ENCODE measurements at places on chromosomes 1 and 21.
A peak's percentile ranks its signal among the peaks of the same experiment; 100 is the strongest.

GRCh38 chr1:156193488-156194299 lies at the start of gene SLC25A44:
Gene SLC25A44, plus strand, starts transcription at chr1:156194104. Its CDS starts 5,744 bp downstream, at chr1:156199848.
- DNase-seq = peak; percentile 99

GRCh38 chr1:46288485-46289133 lies 14.8 kb downstream of the LRRC41 start:
- DNase-seq = no peak

DNA sequence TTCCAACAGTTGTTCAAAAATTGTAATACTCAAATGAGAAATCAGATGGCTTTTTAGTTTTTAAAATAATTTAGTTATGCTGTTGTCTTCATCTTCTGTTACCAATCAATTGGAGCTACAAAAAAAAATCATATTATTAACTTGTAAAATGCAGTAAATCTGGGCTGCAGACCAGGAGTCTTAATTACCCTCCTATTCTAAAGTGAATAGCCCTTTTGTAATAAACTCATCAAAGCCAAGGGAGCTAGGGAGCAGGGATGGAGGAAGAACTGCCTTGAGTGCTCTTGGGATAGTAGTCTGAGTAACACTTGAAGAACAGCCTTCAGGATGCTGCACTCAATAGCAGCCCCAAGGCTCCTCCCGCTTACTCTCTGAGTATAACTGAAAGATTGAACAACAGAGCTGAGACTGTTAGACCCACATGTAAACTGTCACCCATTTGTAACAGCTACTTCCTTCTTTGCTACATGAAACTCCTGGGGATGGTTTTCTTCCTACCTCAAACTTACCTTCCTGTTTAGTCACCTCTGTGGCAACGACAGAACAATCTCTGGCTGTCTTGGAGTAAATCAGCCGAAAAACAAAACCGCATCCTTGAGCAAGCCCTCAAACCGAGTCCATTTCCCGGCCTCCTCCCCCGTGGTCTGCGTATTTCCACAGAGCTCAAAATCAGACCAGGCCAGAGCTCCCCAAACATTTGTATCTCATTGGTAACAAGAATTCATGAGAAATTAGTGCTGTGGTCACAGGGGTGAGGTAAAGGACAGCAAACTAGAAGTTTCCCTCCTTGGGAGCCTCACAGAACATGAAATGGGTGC lies 55.9 kb downstream of the CD58 start:
- peak; percentile 83 for DNase-seq

GRCh38 chr1:10170239-10170574 lies 40.2 kb upstream of the KIF1B start:
- peak; percentile 16 for DNase-seq

DNA sequence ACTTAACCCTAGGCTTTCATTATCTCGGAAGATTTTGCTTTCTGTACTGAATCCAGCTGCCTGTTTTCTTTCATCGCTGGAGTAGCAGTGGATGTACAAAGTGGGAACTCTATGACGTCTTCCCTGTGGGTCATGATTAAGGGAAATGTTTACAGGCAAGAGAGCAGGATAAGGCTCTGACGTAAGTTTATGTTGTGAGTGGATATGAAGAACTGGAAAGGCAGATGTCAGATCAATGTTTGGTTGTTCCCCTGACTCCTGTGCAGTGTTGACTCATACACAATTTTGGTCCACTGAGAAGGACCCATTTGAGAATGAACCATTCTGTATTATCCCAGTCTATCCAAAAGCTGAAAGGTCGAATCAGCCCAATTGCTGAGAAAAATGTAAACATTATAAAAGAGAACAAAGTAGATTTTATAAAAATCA lies 292.4 kb downstream of the GRIK1 start:
- DNase-seq = no peak

DNA sequence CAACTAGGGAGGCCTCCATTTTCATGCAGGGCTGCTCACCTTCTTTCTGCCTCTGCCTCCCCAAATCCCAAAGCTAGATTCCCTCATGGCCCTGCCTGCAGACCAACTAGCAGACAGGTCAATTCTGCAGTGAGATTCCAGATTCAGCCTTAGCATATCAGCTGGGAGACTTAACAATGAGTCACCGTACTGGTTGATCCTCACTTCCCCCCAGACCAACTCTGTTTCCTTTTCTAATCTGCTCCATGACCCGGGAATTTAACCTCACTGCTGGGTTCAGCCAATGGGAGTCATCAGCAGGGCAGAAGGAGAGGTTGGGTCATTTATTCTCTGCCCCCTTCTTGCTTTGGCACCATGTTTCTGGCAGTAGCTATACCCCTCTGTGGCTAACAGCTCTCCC lies 140.6 kb upstream of the GRIK3 start:
- no peak for DNase-seq

DNA sequence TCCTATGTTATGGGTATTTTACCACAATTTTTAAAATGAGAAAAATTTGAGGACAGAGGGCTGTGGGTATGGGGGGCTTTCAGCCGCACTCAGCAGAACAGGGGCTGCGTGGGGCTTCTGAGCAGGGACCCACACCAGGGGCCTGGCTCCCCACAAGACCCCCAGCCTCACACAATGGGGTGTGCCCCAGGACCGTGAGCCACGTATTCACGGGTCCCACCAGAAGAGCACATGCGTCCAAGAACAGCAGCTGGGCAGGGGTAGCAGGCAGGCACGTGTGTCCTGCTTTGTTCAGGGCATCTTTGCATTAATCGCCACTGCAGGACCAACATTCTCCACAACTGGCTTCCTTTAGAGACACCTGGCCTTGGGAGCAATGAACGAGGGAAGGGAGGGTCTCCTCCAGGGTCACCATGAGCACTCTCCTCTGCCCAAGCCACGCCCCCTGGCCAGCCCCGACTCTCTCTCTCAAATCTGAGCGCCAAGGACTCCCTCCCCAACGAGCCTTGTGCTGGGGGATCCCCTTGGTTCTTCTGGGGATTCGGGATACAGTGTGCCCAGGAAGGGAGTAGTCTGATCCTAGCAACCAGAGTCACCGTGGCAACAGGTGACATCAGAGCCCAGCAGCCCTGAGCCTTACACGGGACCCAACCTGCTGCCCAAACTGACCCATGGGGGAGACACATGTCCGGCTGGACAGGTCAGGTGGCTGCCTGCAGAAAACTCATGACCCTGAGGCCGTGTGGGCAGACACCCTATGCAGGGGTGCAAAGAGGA lies 7.4 kb upstream of the ARF1 start:
- DNase-seq = peak; percentile 54

DNA sequence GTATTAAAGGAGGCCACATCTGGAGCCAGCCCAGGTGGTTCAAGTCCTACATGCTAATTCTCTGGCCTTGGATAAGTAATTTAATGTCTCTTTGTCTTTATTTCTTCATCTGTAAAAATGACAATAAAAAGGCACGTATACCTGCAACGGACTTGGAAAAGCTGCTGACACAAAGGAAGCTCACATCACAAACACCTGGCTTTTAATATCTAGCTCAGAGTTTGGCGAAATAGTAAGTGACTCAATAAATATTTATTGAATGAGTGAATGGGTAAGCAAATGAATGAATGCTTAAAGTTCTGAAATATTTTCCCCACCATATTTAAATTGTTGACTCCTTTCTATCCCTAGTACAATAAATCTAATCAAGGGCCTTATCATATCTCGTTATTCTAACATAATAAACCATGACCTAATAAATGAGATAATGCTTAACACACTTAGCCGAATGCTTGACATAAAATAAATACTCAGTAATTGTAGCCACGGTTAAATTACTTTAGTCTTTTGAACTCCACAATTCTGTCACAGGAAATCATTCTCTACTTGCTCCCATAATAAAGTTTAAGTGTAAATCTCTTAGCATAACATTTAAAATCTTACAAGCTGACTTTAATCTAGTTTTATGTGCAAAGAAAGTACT lies 74.7 kb upstream of the PALMD start:
- no peak for DNase-seq

DNA sequence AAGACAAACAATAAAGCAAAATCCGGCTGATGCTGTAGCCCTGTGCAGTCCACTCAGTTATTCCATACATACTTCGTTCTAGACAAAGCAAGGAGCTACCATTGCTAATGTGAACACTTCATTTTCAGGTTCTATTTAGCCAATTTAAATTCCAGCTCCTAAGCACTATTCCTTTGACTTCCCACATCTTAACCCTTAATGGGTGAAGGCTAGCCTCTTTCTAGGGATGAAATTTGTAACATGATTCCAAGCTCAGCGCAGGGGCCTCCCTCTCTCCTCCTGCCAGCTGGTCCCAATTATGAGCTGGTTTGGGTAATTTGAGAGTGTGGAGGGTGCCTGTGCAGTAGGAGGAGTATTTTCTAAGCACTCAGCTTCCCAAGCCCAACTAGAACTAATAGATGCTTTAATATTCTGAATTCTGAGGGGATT lies 53.9 kb upstream of the PTGFRN start:
- no peak for DNase-seq

DNA sequence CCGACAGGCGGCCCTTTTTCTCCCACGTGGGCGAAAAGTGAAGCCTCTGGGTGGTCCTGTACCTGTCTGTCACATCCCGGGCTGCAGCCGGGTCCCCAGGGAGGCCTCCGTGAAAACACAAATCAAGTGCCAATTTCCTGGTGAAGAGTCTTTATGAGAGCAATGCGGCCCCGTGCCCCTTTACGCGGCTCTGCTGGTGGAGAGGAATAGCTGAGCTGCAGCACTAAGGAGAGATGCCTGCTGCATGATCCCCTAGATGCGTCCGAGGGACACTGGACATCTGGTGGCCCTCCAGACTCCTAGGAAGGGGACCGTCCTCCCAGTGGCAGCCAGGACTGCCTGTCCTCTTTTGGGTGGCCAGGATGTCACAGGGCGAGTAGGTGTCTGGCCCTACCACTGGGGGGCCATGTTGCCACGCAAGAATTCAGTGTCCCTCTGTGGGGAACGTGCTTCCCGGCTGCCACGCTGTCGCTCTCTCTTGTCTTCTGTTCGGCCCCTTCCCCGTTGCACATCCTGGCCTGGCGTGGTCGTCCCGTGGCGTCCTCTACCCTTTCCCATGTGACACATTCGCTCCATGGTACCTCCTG lies 38.7 kb downstream of the COL18A1 start:
- no peak for DNase-seq

GRCh38 chr1:55896210-55896609 lies 681.0 kb upstream of the USP24 start:
- DNase-seq = no peak
